T1000 (cell line): ENCODE measurements at places on chromosomes 6 and 20.
A peak's percentile ranks its signal among the peaks of the same experiment; 100 is the strongest.

DNA sequence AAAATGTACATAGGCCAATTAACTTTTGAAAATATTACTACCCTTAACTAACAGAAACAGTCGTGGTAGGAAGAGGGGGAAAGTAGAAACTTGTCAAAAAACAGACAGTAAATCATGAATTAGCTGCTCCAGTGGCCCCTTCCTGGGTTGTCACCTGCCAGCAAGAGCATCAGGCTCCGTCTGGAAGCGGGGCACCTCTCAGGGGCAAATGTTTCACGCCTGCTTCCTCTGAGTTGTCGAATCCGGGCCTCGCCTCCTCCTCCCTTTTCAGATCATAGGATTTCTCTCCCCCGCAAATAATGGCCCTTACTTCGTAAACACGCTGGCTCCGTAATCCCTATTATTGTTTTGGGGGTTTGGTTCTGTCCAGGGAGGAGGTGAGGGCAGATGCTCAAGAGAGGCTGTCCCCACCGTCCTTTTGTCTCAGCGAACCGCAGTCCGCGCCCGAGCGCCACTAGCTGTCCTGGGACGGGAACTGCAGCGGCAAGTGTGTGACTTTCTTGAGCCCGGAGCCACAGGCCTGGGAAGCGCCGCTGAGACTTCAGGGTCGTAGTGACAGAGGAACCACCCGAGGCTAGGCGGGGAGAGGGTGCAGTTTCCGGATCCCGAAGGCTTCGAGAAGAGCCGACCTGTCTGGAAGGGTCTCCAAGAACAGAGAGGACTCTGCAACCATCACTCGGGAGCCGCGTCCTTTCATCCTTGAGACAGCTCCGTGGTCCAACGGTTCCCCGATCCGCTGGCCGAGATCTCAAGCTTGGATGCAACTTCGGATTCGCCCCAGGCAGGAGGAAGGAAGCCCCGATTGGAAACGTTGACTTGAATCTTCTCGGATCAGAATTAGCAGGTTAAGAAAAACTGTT is 214.5 kb upstream of the ZNF184 start:
- peak; percentile 74 for DNase-seq

DNA sequence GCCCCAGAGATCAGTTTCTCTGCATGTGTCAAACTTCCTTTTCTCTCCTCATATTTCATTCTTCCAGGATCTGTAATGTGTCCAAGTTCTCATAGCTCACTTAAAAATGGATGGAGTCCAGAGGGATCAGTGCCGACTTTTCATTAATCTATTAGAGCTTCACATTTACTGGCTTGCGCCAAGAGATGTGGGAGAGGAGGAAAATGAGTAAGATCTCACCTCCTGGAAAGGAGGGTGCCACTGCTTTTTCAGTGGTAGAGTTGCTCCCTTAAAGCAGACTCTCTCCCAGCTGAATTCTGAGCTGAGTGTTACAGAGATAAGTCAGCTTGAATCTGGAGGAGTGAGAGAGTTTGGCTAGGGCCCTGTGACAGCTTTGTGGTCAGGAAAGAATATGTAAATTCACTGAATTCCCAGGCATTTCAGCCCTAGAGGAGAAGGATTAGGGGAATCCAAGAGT is 175.9 kb downstream of the SOX4 start:
- no peak for DNase-seq

DNA sequence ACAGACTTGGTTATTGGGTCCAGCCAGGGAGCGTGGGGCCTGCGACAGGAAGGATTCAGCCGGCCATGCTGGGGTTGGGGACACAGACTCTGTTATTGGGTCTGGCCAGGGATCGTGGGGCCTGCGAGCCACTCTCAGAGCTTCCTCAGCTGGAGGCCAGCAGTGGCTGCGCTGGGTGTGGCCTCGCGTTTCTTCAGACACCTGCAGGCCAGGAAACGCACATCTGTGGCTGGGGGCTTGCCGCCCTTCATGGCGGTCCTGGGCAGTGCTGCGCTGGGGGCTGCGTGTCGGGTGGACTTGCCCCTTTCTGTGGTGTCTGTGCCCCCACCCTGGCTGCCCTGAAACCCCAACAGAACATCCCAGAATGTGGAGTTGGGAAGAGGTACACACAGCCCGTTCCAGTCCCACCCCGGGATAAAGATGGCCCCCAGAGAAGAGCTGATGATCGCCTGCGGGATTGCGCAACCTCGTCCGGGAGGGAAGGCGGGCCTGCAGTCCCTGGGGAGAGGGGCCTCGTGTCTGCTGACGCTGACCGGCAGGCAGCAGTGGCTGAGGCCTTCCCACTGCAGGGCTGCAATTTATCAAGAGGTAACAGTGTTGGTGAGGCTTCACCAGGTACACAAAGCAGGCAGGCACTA is 16.9 kb upstream of the MTG2 start:
- no peak for DNase-seq

DNA sequence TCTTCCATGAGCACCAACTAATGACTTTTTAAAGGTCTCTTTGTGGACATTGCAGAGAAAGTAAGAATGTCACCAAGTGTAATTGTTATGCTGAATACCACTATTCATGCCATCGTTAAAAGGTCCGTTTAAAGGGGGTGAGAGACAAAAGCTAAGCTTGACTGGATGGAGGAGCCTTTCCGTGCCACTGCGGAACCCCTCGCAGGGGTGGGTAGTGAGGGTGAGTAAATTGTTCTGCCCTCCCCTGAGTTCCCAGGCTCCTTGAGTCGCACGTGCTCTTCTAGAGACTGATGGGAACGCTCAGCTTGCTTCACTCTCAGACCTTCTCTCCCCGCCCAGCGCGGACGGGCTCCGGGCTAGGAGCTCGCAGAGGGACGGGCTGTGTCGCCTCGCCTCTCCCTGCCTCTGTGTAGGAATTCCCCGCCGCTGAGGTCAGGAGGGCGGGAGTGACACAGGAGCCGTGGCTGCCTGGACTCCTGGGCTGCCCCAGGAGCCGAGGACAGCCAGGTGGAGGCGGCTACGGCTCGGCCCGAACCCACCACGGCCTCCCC is 314.8 kb upstream of the QKI start:
- no peak for DNase-seq

DNA sequence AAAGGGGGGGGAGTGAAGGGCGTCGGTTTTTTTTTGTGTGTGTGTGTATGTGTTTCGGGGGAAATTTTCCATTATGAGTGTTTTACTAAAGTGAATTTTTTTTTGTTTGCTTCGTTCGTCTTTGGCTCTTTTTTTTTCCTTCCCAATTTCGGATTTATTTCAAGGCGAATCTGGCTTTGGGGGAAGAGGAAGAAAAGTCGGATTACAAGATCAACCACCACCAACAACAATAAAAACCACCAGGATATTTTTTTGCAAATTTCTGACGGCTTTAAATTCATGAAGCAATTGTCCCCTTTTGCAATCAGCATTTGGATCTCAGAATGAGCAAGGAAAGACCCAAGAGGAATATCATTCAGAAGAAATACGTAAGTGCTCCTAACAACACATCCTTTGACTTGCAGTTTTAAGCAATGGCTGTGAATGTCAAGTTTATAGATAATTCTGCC is 372 bp downstream of the JARID2 start:
- no peak for DNase-seq

DNA sequence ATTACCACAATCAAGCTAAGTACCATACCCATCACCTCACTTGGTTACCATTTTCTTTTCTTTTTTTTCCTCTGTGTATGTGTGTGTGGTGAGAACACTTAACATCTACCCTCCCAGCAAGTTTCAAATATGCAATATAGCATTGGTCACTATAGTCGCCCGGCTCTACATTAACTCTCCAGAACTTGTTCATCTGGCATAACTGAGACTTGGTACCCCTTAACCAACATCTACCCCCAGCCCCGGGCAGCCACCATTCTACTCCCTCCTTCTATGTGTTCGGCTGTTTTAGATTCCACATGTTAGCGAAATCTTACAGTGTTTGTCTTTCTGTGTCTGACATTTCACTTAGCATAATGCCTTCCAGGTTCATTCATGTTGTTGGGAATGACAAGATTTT is 89.0 kb upstream of the TOP1 start:
- DNase-seq, result no peak

DNA sequence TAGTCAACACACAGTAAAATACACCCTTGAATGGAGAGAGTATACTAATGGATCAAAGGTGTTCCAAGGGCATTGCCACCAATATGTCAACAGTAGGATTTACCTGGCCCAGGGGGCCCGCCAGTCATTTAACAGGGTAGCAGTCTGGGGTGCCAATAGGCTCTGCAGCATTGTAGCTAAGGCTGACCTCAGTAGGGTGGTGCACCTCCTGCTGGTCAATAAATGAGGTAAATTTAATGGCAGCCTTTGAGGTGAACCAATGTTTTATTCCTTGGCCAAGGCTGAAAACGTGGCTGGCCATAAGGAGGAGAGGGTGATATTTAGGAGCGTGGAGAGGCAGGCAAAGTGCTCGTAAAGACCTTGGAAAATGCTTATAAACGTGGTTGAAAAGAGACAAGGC is 147.2 kb downstream of the RPS12 start:
- DNase-seq, result no peak

DNA sequence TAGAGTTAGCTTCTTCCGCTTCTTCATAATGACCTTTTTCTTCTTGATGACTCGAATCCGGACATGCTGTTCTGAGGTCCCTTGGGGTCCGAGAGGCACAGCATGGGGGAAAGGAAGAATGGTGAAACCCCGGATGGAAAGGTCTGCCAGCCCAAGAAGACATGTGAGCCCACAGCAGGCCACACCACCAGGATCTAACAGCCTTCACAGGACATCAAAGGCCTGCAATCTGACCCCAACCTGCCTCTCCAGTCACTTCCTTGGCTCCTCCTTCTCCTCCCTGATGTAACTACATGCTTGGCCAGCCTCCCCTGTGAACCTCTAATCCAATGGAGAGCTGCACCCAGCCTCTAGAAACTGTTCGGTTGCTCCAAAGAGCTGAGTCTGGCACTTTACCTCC is 1.6 kb downstream of the CPXM1 start:
- no peak for DNase-seq

DNA sequence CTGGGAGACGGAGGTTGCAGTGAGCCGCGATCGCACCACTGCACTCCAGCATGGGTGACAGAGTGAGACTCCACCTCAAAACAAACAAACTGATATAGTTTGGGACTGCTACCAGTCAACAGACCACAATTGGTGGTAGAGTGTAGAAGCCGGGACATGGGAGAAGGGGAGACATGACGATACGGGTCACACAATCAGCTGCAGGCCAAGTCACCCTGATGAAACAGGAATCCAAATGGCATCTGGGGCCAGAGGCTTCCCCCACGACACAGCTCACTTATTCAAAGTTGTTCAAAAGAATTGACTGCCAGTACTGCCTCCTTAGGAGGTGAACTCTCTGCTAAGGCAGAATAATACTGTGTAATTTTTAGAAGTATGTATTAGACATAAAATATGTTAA is 27.5 kb downstream of the AMD1 start:
- DNase-seq, result no peak

DNA sequence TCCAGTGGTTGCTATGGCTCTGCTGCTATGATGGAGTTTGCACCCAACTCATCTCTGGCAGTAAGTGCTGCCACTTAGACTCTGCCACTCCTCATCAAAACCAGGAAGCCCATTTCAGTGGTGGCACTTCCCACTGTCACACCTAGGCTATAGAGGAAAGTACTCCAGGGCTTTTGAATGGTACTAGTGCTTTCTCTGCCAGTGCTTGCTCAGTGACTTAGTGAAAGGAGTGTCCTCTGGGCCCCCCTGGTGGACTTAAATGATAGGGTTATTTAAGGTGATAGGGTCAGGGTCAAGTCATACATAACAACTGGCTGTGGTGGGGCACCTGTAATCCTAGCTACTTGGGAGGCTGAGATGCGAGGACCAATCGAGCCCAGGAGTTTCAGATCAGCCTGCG is 22.8 kb downstream of the FITM2 start:
- no peak for DNase-seq

DNA sequence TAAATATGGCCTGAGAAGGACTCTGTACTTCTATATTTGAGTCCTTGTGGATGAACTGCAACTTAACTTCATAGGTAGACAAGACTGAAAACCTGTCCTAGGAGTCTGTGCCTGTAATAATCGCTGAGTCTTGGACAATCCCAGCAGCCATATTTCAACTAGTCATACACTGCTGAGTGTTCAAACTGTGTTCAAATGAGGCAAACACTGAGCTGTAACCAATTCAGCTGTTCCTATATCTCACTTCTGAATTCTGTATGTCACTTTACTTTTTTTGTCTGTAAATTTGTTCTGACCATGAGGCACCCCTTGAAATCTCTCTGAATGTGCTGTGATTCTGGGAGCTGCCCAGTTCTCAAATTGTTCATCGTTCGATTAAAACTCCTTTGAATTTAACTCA is 72.4 kb downstream of the FOXF2 start:
- DNase-seq, result no peak

DNA sequence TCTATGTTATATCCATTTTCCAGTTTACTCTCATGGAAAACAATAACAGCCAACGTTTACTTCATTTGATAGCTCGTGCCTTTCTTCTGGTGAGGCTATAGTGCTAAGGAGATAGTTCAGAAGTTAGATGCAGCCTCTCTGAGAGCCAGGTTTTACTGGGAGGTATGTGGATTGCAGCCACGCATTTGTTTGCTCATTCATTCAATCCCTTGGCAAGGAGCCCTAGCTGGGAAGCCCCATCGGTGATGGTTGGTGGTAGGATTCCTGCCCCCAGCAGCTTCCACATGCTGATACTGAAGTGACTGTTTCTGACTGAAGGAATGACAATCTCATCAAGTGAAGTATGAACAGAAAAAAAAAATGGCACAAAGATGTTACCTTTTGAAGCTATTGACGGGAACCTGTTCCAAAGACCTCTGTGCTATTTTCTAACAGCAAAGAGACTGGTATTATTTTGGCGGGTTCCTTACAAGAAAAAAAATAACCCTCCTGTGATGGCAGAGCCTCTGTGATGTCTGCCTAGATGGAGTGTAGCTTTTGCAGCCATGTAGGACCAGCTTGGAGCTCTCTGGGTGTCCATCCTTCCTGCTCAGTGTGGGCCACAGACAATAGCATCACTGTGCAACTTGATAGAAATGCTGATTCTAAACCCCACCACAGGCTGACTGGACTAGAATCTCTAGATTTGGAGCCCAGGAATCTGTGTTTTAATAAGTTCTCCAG is 30.6 kb downstream of the SNAP25 start:
- no peak for DNase-seq

GRCh38 chr6:130962966-130963365 is 100.1 kb downstream of the EPB41L2 start:
- no peak for DNase-seq

- DNase-seq, result no peak
Measured at GRCh38 chr6:7761051-7761450, 35.2 kb downstream of the BMP6 start.

GRCh38 chr6:169238766-169239165 is 14.9 kb downstream of the THBS2 start:
- no peak for DNase-seq
